ENCODE measurements at places on chromosomes 3 and 15.
A peak's percentile ranks its signal among the peaks of the same experiment; 100 is the strongest.

GRCh38 chr3:10283638-10284037 lies 9.1 kb downstream of the GHRL start:
- DNase-seq, result peak; percentile 90

DNA sequence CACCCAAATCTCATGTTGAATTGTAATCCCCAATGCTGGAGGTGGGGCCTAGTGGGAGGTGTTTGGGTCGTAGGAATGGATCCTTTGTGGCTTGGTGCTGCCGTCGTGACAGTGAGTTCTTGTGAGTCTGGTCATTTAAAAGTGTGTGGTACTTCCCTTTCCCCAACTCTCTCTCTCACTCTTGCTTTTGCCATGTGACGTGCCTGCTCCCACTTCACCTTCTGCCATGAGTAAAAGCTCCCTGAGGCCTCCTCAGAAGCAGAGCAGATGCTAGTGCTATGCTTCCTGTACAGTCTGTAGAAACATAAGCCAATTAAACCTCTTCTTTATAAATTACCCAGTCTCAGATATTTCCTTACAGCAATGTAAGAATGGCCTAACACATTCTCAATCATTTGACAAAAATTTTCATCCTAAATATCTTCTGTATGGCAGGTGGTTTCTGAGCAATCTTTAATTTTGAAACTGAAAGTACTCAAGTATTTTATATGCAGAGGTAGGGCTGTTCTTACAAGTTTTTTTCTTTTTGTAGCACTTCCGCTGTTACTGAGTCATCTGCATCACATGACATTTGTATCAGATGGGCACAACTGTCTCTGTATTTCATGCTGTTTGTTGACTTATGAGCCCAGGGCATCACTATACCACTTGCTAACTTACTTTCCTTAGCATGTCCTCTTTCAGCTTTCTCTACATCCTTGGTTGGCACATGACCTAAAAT lies 8.8 kb downstream of the RPL39L start:
- peak; percentile 9 for DNase-seq

- DNase-seq, result no peak
Observed at GRCh38 chr3:123307064-123307463, 105.3 kb downstream of the SEC22A start.

GRCh38 chr3:143056372-143056771 lies 55.0 kb downstream of the U2SURP start:
- DNase-seq, result no peak

DNA sequence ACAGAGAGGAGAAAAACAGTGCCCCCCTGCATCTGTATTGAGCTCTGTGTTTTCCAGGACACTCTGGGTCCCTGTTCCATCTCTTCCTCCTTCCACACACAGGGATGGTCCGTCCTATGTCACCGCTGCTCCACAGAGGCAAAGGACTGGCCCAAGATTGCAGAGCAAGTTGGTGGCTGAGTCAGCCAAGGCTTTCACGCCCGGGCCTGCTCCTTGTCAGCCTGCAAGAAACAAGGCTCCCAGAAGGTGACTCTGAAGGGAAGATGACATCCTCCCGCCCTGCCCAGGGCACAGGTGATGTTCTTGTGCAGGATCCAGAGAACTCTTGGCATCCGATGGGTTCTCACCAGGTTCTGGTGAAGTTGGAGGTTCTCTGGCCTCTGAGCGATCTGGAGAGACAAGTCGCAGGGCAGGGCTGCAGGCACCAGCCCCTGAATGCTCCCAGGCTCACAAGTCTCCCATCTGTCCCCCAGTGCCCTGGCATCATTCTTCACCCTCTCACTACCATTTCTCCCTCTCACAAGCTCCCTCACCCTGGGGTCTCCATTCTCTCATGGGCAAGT lies 138.6 kb downstream of the MEGF11 start:
- DNase-seq, result no peak

GRCh38 chr3:22748453-22749045 lies 454.6 kb upstream of the UBE2E2 start:
- no peak for DNase-seq

DNA sequence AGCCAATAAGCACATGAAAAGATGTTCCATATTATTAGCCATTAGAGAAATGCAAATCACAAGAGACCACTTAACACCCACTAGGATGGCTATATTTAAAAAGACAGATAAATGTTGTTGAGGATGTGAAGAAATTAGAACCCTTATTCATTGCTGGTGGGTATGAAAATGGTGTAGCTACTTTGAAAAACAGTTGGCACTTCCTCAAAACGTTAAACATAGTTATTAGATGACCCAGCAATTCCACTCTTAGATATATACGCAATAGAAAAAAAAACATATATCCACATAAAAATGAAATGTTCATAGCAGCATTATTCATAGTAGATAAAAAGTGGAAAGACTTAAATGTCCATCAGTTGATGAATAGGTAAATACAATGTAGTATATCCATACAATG lies 47.1 kb upstream of the TERB2 start:
- DNase-seq, result no peak

- DNase-seq, result no peak
Observed at GRCh38 chr3:151009430-151009829, 36.9 kb upstream of the CLRN1 start.

- no peak for DNase-seq
Observed at GRCh38 chr3:186700267-186700666, 16.9 kb upstream of the KNG1 start.

DNA sequence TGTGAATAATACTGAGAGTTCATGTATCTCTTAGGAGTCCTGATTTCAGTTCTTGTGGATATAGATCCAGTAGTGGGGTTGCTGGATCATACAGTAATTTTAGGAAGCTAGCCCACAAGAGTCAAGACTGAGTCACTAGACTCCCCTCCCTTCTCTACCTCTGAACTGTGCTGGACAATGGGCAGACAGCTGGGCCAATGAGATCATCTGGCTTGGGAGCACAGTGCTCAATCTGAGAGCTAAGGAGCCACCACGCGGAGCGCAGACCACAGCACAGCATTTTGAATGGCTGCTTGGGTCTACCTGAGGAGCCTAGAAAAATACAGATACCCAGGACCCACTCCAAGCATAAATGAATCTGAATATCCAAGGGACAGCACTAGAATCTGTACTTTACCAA lies 32.5 kb downstream of the WNT5A start:
- DNase-seq, result no peak

- no peak for DNase-seq
Observed at GRCh38 chr15:47296881-47297280, 420.4 kb upstream of the SEMA6D start.

DNA sequence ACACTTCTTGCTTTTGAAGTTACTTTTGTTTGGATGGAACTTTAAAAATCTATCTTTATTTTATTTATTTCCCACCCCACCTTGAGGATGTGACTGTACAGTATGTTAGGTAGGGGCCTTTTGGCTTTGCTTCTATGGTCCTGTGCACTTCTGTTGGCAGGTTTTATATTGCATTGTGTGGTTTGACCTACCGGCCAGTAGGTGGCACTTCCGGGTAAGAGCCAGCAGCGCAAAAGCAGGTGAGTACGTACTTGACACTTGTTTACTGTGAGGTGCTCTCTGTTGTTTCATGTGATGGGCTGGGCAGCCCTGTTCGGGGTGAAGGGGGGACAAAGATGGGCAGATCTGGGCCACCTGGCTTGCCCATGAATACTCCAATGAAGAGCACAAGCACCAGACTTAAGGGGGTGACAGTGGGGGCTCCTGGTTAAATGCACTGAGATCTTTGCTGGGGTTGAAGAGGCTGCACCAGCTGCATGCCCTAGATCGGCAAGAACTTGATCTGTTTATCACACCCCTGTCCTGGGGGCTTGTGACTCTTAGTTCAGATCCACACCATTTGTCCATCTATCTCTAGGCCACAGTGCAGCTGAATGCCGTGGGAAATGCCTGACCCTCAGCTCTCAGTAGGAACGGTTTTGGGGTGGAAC lies 131.6 kb downstream of the NLGN1 start:
- peak; percentile 55 for DNase-seq

Measured in NCI-H2171 treated with DMSO at 0.1 percent for 48 hours (cell line).